ENCODE measurements at places on chromosomes 16 and 17.

GRCh38 chr17:30091771-30092170, 24.8 kb upstream of the NSRP1 start:
- no peak for DNase-seq

DNA sequence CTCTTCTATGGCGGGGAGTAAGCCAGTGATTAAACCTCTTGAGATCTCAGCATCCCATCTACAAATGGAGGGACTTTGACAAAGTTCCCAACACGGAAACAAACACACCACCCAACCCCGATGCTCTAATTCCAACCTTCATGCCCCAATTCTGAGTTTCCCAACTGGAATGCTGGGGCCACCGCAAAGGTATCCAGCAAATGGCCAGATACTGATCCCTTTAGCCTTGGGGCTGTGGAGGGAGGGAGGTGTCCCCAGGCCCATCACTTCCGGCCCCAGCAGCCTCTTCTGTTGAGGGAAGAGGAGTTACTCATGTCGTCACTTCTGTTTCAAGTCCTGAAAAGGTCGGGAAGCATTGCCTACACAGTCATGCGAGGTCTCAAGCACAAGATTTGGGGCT, 154.8 kb upstream of the RPH3AL start:
- DNase-seq = no peak

GRCh38 chr17:46832331-46832821, 13.9 kb upstream of the WNT3 start:
- no peak for DNase-seq

DNA sequence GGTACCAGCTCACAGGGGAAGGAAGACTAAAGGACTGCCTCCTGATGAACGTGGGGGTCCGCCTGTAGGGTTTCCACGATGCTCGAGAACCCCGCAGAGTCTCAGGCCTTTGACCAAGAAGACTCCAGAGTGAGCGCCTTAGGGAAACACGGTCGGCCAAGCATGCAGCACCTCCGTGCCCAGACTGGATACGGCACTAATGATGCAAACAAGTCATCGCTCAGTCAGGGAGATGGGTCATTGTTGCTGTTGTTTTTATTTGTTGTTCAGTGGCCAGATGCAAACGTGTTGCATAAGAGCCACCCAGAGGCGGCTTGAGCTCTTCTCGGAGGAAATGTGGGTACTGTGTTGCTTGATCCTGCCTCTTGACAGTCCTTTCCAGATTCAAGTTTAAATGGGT, 19.3 kb upstream of the RBFOX3 start:
- no peak for DNase-seq

- no peak for DNase-seq
Observed at GRCh38 chr17:43587647-43588046, 41.5 kb upstream of the ETV4 start.

GRCh38 chr16:1859650-1860049, 12.3 kb downstream of the MEIOB start:
- no peak for DNase-seq

- no peak for DNase-seq
Observed at GRCh38 chr17:11565591-11565990, 32.7 kb upstream of the DNAH9 start.

GRCh38 chr16:85090873-85091521, 21.3 kb downstream of the CIBAR2 start:
- DNase-seq = no peak

Measured in NCI-H1048 (cell line).